CMK (cell line): ENCODE measurements at places on chromosomes 3 and 15.
A peak's percentile ranks its signal among the peaks of the same experiment; 100 is the strongest.

- no peak for DNase-seq
These were observed 555.8 kb upstream of the IL12A start for GRCh38 chr3:159432682-159433340.

DNA sequence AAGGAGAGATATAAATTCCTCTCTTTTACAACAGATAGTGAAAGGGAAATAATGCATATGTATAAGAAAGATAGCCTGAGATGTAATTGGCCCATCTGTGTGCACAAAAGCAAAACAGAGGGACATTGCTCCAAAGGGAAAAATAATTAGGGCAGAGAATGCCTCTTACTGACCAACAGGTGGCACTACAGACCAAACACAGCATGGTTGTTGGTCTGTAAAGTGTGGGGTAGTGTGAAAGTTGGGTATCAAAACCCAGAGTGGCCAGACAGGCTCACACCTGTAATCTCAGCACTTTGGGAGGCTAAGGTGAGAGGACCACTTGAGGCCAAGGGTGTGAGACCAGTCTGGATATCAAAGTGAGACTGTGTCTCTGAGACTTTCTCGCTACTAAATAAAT, 4.5 kb upstream of the TLNRD1 start:
- DNase-seq = no peak

- DNase-seq = peak; percentile 65
These were observed 27.0 kb upstream of the RPL32 start for GRCh38 chr3:12868039-12869034.

DNA sequence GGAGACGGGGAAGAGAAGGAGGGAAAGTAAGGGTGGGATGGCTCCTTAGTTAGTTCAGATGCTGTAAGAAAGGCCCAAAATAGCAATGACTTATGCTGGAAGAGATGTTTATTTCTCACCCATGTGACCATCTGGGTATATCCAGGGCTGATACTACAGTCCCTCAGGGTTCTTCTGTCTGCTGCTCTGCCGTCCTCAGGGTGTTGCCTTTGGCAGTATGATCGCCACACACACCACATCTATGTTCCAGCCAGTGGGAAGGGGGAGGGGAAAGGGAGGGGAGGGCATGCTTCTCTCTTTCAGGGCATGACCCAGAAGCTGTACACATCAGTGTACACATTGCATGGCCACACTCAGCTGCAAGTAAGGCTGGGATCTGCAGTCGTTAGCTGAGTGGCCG, 10.2 kb downstream of the CD276 start:
- DNase-seq = no peak

GRCh38 chr3:124397088-124397487, 333.2 kb upstream of the UMPS start:
- DNase-seq = no peak

DNA sequence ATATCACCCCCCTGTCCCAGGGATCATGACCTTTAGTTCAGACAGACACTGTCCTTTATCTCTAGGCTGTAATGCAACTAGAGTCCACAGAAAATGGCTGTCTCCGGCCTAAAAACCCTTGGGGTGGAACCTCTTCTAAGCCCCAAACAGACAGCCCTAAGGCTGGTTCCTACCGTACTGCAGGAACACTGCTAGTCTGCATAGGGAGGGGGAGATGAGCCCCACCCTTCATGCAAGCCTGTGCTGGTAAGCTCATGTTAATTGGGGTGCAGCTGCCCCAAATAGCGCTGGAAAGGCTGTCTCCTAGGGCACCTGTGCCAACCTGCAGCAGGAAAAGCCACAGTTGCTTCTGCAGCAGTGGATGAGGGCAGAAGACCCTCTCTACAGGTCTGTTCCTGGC, 252.1 kb upstream of the MDFIC2 start:
- DNase-seq = no peak

DNA sequence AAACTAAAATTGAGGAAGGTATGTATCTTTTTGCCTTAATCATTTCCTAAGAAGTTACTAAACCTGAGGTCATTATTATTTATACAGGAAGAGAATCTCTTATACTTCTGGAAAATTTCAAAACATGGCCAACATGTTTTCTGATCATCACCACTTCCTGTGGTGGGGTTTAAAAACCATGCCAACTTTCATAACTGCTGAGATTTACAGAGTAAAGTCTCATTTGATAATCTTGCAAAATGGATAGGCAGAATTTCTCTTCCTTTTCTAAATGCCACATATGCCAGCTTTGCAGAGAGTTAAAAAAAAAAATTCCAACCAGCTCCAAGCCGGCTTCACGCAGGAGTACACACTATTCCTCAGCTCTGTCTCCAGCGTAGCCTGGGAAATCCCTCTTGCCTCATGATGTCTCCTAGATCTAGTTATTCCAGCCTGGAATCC, 124.3 kb upstream of the SPRED1 start:
- no peak for DNase-seq

DNA sequence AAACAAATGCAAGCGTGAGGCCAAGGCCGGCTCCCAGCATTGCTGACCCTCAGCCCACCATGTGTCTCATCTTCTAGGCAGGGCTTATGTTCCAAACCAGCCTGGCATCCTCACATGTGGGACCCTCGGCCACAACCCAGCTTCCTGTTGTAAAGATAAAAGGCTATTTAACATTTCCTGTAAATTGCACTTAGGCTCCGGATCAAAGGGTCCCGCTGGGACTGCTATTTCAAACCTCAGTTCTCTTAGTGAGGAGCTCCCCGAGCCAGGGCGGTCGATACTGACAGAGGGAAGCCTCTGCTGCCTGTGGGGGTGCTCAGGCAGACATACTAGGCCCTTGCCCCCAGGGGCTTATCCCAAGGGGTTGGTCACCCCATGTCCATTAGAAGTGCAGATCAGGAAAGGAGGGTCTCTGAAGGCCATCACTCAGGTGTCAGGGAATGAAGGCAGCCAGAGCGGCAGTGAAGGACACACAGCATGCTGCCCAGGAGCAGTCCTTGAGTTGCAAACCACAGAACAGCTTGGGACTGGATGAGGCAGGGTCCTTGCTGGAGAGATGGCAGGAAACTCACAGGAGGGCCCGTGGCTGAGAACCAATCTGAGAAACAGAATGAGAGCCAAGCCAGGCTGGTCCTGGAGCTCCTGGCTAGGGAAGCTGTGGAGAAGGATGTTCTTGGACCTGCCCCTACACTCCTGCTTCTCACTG, 239.9 kb downstream of the TLE3 start:
- no peak for DNase-seq

GRCh38 chr3:157360044-157360443, 76.6 kb upstream of the PTX3 start:
- DNase-seq = no peak

GRCh38 chr3:43017593-43018195, 38.6 kb downstream of the GASK1A start:
- no peak for DNase-seq

DNA sequence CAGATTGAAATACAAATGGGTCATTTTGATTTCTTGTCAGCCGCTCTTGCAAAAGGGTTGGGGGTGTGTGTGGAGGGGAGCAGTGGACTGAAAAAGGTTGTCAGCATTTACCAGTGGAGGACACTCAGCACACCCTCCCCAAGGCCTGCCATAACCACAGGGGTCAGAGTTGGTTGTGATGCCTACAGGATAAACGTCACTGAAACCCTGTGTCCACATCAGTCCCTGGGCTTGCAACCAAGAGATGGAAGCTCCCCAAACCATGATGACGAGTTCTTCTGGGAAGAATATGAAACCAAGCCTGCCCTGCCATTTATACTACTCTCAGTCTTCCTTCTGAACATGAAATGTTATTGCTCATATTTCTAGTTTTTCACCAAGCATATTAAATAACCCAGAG, 54.0 kb upstream of the UMPS start:
- DNase-seq = no peak

- DNase-seq = no peak
These were observed 282.1 kb downstream of the RPLP1 start for GRCh38 chr15:69734699-69735098.

DNA sequence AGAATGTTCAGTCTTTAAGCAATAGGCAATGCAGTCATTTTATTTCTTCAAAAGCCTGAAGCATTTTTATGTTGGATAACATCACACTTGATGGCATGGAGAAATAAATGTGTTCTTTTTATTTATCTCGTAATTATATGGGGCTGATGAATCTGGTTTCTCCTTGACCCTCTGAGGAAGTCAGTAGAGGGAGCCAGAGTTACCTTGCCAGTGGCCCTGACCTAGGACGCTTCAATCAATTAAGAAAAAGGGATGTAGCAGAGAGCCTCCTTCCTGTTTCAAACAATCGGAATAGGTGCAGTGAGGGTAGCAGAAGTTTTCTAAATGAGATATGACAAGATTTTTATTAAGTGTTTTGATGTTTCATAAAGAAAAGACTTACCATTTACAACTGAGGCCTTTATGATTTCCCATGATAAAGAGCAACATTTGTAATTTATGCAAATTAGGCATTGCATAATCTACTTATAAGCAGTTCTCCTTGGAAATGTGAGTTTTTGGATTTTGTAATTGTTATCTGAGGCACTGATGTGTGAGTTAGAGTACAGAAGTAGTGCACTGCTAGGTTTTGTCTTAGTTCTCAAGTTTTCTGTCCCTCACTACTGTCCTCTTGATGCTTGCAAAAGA, 129.1 kb downstream of the RAP2B start:
- DNase-seq = no peak

DNA sequence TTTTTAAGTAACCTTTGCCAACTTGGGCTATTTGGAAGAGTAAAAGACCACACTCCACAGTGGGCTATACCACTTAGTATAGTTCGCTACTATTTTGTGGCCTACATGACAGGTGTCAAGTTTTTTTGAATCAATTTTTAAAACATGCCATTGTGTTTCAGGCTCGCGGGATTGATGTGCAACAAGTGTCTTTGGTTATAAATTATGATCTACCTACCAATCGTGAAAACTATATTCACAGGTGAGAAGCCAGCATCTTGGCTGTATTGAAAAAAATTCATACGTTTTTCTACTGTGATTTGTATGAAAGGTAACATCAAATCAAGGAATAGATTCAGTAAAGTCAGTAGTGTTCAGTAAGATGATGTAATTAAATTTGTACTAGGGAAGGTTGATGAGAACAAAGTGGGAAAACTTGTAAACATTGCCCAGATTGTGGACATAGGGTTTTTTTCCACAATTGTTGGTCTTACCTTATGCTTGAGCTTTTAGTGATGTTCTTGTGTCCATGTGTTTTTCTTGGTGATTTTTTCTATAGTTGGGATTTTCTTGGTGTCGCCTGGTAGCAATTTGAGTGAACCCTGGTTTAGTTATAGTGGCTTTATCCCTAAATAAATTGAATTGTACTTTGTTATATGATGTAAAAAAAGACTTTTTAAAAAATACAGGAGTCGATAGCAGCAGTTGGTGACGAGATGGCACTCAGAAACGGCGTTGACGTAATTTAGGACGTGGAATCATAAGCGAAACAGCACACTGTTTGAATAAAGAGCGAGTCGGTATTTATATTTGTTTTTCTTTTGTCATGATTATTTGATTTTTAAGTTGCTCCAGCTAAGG, 4.5 kb downstream of the EIF4A2 start:
- no peak for DNase-seq

- no peak for DNase-seq
These were observed 318.6 kb upstream of the LRRFIP2 start for GRCh38 chr3:37492977-37493471.

- no peak for DNase-seq
These were observed 119.7 kb downstream of the SST start for GRCh38 chr3:187550446-187550845.

- DNase-seq = no peak
These were observed 50.4 kb downstream of the BOC start for GRCh38 chr3:113261626-113262303.

GRCh38 chr15:23686466-23687142, 501 bp downstream of the NDN start:
- no peak for DNase-seq

DNA sequence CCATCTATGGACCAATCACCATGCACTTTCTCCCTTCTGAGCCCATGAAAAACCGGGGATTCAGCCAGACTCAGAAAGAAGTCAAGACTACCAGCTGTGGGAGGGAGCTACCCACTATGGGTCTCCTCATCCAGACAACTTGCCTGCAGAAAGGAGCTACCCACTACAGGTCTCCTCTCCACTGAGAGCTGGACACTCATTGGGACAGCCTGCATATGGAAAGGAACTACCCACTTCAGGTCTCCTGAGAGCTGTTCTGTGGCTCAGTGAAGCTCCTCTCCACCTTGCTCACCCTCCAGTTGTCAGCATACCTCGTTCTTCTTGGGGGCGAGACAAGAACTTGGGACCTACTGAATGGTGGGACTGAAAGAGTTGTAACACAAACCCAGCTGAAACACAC, 22.3 kb upstream of the ZBED2 start:
- DNase-seq = no peak

DNA sequence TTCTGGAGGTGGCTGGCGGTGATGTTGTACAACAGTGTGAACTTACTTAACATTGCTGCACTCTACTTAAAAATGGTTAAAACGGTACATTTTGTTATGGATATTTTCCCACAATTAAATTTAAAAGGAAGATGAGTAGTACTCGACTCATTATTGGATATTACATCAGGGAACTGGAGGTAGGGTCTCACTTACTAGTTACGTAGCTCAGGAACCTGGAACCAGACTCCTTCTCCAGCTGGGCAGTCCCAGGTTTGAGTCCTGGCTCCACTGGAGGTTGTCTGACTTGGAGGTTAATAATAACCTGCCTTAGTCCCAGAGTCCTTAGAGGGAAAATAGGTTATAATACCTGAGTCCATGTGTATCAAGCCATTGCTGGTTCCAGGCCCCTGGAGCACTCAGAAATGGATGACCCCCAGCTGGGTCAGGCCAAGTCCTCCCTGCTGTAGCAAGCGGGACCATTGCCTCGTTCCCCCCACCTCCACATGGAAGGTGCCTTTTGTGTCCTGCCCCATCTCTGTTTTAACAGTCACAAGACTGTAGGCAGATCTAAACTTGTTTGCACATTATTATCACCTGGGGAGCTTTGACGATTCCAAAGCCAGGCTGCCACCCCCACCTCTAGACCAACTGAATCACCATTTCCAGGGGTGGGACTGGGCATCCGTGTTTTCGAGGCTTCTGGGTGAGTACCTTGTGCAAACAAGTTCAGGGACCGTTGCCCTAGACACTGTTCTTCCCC, 126.6 kb downstream of the IGF1R start:
- DNase-seq = no peak

DNA sequence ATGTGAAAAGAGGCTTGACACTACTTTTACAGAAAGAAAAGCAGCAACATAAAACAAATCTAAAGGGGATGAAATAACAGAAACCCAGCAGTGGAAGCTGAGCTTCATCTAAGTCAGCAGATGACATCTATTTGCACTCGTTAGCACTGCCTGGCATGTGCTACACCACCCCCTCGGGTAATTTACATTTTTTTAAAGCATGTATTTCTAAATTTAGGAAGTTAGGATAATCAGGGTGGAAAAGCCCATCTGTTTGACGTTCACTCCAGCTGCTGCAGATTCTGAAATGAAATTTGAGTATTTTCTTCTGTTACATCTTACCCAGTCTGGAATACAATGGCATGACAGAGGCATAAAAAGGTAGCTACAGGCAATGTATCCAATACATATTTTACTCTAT, 20.7 kb downstream of the IGSF11 start:
- DNase-seq = no peak

- DNase-seq = no peak
These were observed 81.6 kb upstream of the ROBO2 start for GRCh38 chr3:76958274-76958673.

GRCh38 chr3:39254806-39255449, 24.9 kb downstream of the CX3CR1 start:
- no peak for DNase-seq

- no peak for DNase-seq
These were observed 45.9 kb downstream of the NIPA2 start for GRCh38 chr15:22884344-22884743.
